Left colon (tissue), 2 donors: ENCODE measurements at places on chromosomes 12 and 14. TPM values are rescaled to one million over a fixed set of nuclear protein-coding genes. Genes with fewer than 3 reads are reported as not detected.
A peak's percentile ranks its signal among the peaks of the same experiment; 100 is the strongest.

Gene NID2
- total RNA-seq: 15.5 TPM

GRCh38 chr14:105096206-105096875, 31.1 kb upstream of the GPR132 start:
- DNase-seq: no peak

DNA sequence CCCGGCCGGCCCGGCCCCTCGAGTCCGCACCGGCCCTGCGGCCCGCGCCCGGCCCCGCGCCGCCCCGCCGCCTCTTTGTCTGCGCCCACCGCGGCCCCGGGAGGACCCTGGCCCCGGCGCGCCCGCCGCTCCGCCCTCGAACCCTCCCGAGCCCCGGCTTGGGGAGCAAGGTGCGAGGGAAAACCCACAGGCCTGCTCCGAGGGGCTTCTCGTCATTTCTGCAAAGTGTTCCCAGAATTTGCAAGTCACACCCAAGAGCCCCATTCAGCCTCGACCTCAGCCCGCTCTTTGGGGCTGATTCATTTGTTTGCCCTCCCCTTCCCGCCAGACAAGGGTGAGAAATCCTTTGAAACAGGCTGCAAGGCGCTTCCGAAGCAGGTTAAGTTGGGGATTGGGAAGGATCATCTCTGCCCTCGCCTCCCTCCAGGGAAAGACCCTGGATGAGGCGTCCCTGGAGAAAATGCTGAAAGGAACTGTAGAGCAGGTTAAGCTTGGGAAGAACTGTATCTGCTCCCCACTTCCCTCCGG, 325 bp upstream of the CLIP1 start:
- DNase-seq: peak; percentile 31

Gene RACGAP1
- 20.0 TPM for total RNA-seq

GRCh38 chr12:3046441-3047200, 30.6 kb upstream of the TSPAN9 start:
- DNase-seq: no peak

- DNase-seq: peak; percentile 42
These were observed 34.6 kb downstream of the NOC4L start for GRCh38 chr12:132178801-132179401.

- peak; percentile 90 for DNase-seq
These were observed 14.6 kb upstream of the NR4A1 start for GRCh38 chr12:52036587-52037171.

DNA sequence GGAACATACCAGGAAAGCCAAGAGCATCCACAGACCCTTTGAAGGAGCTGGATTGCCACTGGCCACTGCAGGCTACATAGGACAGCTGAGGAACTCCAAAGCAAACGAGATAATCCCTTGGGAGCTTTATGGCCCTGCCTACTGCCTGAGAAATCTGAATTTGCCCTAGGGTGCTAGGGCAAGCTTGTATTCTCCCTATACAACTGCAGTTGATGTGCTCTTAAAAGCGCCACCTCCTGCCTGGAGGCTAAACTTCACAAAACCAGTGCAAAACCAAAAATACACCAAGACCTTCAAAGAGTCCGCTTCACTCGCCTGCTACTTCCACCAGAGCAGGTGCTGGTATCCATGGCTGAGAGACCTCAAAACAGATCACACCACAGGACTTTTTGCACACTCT, 99.6 kb upstream of the KRR1 start:
- DNase-seq: no peak

DNA sequence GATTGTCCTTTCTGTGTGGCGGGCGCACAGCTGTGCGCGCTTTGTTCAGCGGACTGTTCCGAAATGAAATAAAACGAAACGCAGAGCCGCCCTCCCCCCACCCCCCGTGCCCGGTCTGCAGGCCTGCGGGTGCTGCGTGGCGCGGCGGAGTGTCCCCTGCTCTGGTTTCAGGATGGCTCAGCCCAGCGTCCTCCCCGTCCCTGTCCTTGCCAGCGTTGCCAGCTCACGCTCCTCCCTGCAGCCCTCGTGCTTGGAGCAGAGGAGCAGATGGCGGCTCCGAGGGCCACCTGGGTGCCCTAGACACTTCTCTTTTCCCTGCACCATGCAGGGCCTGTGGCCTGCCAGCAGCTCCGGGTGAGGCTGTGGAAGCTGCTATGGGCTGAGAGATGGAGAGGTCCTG, 17.5 kb upstream of the BEGAIN start:
- no peak for DNase-seq

- no peak for DNase-seq
These were observed 122.0 kb upstream of the CCND2 start for GRCh38 chr12:4151362-4152121.

GRCh38 chr12:109462868-109463692, 14.0 kb downstream of the KCTD10 start:
- peak; percentile 75 for DNase-seq

Gene SRSF5
- 315 TPM for total RNA-seq

Gene MIP
- total RNA-seq: not detected

- peak; percentile 50 for DNase-seq
These were observed 3.4 kb upstream of the TRAFD1 start for GRCh38 chr12:112121780-112122565.

- no peak for DNase-seq
These were observed 29.5 kb downstream of the MSRB3 start for GRCh38 chr12:65308006-65308405.

DNA sequence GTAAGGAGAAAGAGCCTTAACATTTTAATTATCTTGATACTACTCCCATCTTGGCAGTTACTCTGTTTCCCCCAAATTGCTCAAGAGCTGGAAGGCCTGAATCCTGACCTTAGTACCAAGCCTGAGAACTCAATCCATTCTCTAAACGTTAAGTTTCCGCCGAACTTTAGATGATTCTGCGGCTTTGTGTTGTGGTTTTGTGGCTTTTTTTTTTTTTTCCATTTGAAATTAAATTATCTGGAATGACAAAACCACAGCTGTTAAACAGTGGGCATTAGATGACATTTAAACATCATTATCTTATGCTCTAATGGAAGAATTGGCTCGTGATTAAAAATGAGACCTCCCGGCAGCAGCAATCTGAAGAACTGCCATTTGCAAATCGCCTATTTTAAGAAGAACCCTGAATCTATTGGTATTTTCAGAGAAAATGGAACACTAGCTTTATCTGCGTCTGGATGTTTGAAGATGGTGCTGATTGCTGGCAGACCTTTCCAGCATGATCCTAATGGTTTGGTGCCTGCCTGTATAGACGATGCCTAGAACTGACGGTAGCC, 38.4 kb downstream of the TMEM132C start:
- no peak for DNase-seq

Gene GALNT8
- 41.0 TPM for total RNA-seq

- DNase-seq: peak; percentile 69
These were observed at the start of gene ATL1 for GRCh38 chr14:50559990-50560930. Gene ATL1, plus strand, starts transcription at chr14:50560145. Its CDS starts 121 bp downstream, at chr14:50560266.

Gene C12orf75
- total RNA-seq: 115 TPM

DNA sequence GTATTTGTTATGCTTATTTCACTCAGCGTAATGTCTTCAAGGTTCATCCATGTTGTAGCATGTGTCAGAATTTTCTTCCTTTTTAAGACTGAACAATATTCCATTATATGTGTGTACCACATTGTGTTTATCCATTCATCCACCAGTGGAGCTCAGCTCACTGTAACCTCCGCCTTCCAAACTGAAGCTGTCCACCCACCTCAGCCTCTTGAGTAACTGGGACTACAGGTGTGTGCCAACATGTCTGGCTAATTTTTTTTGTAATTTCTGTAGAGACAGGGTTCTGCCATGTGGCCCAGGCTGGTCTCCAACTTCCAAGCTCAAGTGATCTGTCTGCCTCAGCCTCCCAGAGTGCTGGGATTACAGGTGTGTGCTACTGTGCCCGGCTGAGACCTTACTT, 21.1 kb downstream of the CCDC77 start:
- DNase-seq: no peak

- DNase-seq: no peak
These were observed 210.4 kb upstream of the FAR2 start for GRCh38 chr12:28938581-28939235.

- no peak for DNase-seq
These were observed 410.8 kb downstream of the RAD51B start for GRCh38 chr14:68230202-68230949.

DNA sequence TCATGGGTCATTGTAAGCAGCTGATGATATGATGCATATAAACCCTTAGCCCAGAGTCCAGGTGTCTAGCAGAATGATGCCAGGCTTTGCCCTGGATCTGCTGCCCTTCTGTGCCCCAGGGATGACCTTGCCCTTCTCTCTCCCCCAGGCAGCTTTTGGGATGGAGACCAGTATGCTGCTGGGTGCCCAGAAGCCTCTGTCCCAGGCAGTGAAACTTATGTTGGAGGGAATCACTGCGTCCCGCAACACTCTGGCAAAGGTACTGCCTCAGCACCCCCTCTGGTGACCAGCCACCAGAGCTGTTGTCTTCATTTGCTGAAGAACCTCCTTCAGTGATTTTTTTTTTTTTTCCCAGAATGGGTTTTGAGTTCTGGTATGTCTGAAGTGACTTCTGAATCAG, 23.3 kb downstream of the CYP46A1 start:
- DNase-seq: no peak

Gene SPTLC2
- total RNA-seq: 59.8 TPM

DNA sequence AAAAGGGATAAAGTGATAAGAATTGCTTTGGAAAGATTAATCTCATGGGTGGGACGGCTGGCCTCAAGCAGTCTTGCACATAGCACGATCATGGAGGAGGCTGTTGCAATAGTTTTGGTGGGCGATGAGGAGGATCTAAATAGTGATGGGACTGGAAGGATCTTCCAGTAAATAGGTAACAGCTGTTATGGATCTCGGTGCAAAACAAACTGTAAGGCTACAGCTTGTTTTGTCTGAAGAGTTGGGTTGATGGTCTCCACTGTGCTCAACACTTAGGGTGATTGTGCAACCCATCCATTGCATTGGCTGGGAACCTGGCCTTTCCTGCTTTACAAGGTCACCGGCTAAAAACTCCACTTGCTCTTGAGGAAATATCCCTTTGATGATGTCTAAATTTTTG, 21.0 kb downstream of the IGF1 start:
- no peak for DNase-seq

Gene RFLNA
- total RNA-seq: 46.2 TPM

GRCh38 chr14:105430042-105430441, 10.4 kb downstream of the MTA1 start:
- no peak for DNase-seq

GRCh38 chr12:56474389-56474788, 6.0 kb downstream of the SPRYD4 start:
- no peak for DNase-seq

GRCh38 chr14:70885343-70886022, 21.8 kb upstream of the PCNX1 start:
- no peak for DNase-seq

- DNase-seq: peak; percentile 92
These were observed at the start of gene NDRG2 for GRCh38 chr14:21024585-21025370. Gene NDRG2, minus strand, starts transcription at chr14:21025061. Its CDS starts 1,746 bp downstream, at chr14:21023315.

DNA sequence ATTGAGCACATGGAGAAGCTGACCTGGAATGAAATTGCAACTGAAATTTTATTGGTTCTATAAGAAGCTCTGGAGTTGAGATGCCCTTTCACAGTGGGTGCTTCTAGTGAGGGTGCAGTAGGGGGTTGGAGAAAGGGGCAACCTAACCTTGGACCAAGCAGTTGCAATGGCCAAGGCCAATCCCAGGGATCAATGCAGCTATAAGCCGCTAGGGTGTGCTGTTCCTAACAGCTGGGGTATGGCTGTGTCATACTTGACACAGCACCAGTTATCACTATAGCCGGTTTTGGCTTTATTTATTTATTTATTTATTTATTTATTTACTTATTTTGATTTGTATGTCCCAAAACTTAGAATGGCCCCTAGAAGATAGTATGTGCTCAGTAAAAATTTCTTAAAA, 505.9 kb downstream of the FLRT2 start:
- DNase-seq: no peak

DNA sequence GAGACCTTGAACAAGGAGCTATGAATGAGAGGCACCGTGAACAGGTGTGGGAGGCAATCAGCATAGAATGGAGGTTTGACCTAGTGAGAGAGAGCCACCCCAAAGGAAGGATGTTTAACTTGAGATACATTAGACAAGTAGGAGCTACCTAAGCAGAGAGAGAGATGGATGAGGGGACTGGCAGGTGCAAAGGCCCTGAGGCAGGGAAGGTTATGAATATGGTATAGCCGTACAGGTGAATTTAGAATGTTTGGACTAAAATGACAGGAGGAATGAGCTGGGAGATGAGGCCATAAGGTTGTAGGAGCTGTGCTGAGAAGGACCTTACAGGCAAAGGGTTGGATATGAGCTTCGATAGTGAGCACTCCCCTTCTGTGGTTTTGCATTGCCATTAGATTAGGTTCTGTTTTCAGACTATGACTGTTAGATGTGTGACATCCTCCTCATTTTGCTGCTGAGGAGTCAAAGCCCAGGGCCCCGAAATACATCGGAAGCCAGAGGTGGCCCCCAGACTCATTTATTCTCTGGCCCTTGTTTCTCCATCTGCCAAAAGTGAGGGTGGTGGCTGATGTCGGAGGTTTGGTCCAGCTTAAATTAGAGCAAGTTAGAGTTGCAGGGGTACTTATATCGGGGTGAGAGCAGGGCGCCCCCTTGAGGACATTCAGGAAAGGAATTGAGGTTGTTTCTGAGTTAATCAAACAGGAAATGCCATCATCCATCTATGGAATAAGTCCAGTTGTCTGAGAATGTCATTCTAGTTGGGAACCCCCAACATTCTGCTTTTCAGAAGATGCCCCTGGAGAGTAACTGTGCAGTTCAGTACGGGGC, 29.4 kb downstream of the SLC24A4 start:
- peak; percentile 16 for DNase-seq

Gene RD3L
- total RNA-seq: not detected

DNA sequence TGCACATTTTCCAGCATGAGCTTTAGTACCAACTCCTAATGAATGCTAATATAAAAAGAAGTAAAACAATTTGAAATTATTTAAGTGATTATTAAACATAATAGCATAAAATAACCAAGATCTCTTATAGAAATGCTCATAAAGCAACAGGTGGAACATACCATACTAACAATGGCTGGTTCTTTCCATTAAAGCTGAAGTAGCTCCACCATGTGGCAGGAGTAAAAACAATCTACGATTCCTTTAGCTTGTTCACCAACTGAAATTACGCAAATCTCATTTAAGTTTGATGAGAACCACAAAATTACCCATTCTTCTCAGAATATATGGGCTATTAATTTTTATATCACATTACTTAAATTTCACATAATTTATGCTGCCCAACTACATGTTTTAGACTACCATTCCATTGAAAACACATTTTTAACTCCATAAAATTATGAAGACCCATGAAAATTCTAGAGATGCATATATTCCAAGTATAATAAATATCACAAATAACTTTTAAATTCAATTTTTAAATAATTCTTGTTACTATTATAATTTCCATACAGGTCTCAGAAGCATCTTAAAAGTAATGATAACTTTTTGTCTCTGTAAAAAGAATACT, 213.6 kb downstream of the DAD1 start:
- no peak for DNase-seq

DNA sequence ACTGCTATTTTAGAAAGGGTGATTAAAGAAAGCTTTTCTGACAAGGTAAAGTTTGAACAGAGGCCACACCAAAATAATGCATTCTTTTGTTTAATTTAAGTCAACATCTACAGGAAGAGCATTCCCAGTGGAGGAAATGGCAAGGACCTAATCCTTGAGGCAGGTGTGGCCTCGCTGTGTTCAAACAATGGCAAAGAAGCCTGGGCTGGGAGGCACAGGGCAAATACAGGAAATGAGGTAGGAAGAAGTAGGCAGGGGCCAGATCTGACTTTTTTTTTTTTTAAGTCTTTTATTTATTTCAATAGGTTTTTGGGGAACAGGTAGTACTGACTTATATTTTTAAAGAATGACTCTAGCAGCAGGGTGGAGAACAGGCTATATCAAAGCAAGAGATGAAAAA, 53.5 kb downstream of the ARMH4 start:
- no peak for DNase-seq

Gene POTEM
- total RNA-seq: not detected
